ENCODE measurements at places on chromosomes 2 and 18.

- peak; percentile 58 for DNase-seq
These were observed 8.6 kb downstream of the ACP1 start for GRCh38 chr2:273333-273732.

- no peak for DNase-seq
These were observed 42.7 kb downstream of the ZNF516 start for GRCh38 chr18:76452357-76452756.

GRCh38 chr18:41113885-41114482 is 841.0 kb upstream of the PIK3C3 start:
- DNase-seq: no peak

DNA sequence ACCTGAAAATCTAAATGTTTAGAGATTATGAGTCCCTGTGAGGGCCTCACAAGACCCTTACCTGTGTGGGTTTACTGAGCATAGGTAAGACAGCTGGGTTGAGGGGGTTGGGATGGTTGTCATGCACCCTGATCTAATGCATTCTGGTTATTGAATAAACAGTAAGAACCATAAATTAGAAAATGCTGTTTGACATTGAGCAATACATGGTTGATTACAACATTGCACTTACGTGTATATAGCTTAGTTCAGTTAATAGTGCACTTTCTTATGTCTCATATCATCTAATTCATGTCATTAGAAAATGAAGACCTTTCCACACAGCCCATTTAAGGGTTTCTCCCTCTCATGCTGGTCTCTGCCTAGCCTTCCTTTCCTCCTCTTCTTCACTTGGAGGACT is 253.5 kb upstream of the ATP5MC3 start:
- DNase-seq: no peak

- no peak for DNase-seq
These were observed 35.5 kb downstream of the SCN2A start for GRCh38 chr2:165274698-165275097.

- no peak for DNase-seq
These were observed 3.6 kb upstream of the ERFE start for GRCh38 chr2:238155051-238155760.

DNA sequence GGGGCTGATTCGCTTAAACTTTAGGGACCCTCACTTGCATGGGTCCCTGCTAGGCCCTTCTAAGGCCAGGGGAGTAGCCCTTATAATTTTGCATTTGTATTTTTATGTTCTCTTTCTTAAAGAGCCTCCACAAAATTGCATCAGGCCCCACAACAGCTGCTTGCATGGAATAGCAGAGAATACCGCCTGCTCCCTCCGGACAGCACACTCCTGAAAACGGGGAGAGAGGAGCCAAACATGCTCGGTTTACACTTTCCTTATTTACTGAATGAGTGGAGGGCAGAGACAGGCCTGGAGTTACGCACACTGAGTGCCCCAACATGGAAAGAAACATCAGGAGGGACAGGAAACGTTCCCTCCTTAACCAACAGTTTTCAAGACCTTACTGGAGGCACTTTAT is 132.2 kb downstream of the ANTXR1 start:
- DNase-seq: no peak

DNA sequence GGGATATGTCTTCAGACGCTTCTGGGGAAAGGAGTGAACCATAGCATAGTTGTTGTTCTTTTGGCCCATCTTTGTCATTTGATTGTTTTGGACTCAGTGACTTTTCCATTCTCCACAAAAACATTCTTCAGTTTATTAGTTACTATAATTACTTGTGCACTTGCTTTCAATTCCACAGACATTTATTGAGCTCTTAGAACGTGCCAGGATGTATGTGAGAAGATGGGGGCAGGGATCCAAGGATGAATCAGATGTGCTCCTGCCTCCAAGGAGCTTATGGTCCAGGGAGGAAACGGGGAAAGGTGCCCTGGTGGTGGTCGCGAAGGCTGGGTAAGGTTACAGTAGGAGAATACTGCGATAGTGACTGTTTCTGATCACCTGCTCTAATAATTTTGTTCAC is 6.9 kb upstream of the SLC4A3 start:
- no peak for DNase-seq

DNA sequence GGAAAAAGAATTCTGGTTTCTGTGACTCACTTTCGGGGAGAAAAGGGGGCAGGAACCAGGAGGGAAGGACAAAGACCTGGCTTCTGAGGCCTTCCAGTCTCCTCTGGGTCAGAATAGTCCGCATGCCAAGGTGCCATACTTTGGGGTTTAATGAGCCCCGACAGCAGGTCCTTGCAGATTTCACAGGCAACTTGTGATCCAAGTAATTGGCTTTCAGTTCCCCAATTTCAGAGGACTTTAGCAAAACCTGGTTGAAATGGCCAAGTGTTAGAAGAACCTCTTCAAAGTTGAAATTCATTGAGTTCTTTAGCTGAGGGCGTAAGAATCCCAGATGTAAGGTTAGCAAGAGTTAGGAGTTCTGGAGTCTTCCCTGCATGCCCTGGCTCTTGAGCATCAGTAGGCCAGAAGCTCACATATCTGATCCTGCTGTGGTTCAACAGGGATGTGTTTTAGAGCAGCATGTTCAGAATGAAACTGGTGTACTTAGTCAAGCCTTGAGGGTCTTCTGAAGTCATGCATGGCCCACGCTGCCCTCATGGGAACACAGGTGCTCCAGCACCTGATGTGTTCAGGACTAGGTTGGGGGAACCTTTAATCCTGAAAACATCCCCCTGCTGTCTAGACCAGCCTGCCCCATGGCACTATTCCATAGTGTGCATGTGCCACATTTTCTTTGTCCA is 143.0 kb downstream of the NUP35 start:
- no peak for DNase-seq

GRCh38 chr2:16226381-16226780 is 286.0 kb downstream of the MYCN start:
- no peak for DNase-seq

DNA sequence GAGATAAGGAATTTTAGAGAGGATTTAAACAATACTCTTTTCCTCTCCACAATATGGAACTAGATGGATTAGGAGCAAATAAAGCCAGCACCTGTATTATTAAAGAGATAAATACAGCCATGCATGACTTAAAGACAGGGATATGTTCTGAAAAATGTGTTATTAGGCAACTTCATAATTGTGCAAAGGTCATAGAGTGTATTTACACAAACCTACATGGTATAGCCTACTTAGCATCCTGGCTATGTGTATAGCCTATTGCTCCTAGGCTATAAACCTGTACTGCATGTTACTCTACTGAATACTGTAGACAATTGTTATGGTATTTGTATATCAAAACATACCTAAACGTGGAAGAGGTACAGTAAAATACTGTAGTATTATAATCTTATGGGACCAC is 53.0 kb downstream of the PTRHD1 start:
- no peak for DNase-seq

GRCh38 chr2:9590641-9591040 is 35.0 kb upstream of the ADAM17 start:
- no peak for DNase-seq

- no peak for DNase-seq
These were observed 149.2 kb downstream of the TGIF1 start for GRCh38 chr18:3599195-3599594.

- no peak for DNase-seq
These were observed 13.2 kb upstream of the KLHL30 start for GRCh38 chr2:238125127-238125885.

- peak; percentile 98 for DNase-seq
These were observed 101.6 kb upstream of the FAM136A start for GRCh38 chr2:70403267-70404053.

GRCh38 chr2:39623917-39624316 is 41.8 kb upstream of the TMEM178A start:
- peak; percentile 79 for DNase-seq

- DNase-seq: no peak
These were observed 54.8 kb downstream of the FAM168B start for GRCh38 chr2:131038258-131039100.

DNA sequence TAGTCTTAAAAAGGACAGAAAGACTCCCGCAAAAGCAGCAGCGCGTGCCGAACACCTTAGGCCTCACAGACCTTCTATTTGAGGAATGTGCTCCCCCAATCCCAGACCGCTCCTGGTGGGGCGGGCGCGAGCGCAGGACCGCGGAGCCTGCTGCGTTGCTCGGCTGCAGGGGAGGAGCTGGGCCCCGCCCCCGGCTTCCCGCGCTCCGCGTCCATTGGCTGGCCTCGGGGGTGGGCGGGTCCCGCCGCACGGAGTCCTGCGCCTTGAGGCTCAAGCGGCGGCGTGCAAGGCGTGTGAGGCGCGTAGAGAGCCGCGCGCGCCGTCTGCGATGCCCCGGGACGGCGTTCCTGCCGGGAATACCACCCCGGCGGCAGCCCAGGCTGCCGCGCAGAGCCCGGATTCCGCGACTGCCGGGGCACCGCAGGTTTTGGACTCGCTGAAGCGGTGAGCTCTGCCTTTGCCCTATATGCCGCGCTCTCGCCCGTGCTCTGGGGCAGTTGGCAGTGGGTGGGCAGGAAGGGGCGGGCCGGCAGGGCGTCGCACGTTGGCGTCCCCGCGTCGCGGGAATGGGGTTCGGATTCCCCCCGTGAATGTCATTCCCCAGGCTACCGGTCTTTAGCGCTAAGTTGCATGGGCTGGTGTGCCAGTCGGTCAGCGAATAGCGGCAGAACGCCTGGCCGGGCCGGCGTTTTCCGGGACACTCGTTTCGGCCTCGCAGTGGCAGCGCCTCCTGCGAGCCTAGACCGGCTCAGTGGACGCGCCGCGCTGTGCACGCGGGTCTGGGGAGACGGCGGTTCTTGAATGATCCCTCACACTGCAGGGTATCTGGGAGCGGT is 49.6 kb upstream of the PAIP2B start:
- peak; percentile 83 for DNase-seq

DNA sequence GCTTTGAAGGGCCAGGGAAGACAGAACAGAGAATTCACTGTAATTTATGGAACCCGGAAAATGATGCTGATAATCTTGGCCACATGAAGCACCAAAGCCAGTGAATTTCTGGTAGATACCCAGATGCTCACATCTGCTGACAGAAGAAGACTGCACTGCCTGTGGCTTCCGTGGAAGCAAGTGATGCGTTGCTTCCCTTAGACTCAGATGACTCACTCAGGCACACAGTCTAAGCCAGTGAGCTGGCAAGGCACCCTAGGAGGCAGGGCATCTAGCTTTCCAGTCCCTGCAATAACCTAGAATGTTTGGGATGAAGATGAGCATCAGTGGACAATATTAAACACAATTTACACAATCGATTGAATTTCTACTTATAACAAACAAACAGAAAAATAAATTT is 284.7 kb downstream of the CMPK2 start:
- no peak for DNase-seq

- DNase-seq: no peak
These were observed 95.4 kb downstream of the CDK15 start for GRCh38 chr2:201901786-201902185.

- DNase-seq: no peak
These were observed 166.8 kb downstream of the NRP2 start for GRCh38 chr2:205849136-205849535.

DNA sequence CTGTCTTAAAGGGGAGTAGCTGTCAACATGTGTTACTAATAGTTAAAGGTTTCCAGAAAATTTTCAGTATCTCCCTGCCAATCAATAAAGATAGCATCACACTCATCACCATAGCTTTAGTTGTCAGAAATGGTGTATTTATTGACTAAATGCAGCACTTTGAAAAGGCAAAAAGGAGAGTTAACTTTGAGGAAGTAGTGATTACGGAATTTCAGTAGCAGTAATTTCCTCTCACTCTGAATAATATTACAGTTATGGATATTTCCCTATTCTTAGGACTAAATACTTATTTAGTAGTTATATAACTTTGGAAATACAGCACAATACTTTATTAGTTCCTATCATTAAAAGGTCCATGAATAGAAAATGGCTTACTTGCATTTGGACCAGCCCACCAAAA is 250.5 kb downstream of the CAMKMT start:
- no peak for DNase-seq

- DNase-seq: no peak
These were observed 27.1 kb upstream of the FMNL2 start for GRCh38 chr2:152307863-152308262.

DNA sequence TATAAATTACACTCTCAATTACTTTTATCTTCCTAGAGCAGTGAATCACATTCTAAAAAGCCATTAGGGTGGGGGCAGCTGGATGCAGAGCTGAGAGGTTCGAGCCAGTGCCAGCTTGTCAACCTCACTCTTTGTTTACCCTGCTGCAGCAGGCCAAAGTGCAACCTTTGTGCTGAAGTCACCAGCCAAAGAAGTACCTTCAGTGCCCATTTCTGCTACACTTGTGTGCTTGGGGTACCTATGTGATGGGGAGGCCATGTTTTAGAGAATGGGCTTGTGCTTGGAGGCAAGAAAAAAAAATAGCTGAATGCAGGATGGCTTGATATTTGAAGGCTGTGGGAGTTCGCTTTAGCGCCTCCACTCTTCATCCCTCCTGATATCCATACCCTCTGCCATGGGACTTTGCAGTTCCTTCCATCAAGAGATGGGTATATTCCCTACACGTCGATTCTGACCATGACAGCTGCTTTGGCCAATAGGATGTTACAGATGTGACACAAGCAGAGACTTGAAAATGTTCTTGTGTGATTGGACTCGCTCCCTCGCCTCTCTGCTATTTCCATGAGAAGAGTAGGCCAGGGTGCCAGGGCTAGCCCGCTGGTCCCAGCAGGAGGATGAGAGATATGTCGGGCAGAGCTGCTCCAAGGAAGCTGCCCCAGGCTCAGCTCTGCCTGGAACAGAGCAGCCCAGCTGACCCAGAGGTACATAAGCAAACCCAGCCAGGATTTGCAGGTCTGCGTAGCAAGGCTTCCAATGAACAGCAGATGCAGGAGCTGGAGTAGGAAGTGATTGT is 12.7 kb upstream of the FZD5 start:
- peak; percentile 20 for DNase-seq

- DNase-seq: no peak
These were observed 116.4 kb upstream of the NYAP2 start for GRCh38 chr2:225282858-225283710.

- no peak for DNase-seq
These were observed 16.1 kb downstream of the ADAM17 start for GRCh38 chr2:9539531-9539930.

GRCh38 chr2:237153181-237153580 is 67.5 kb downstream of the COPS8 start:
- no peak for DNase-seq

GRCh38 chr2:109057686-109058085 is 68.7 kb upstream of the EDAR start:
- no peak for DNase-seq

DNA sequence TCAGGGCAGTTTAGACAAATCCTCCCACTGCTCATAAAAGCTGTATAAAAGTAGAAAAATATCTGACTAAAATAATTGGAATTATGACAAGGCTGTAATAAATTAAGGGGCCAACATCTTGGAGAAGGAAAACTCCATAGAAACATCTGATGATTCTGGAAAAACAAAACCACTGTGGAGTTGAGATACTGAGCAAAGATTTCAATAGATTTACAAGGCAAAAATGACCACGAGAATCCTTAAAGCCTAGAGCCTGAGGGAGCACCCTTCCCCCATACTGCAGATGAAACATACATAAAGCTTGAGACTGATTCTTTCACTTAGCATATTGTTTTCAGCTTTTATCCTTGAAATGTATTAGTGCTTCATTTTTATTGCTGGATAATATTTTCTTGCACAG is 286.4 kb upstream of the MMADHC start:
- DNase-seq: no peak

GRCh38 chr2:134139611-134140010 is 114.3 kb upstream of the MGAT5 start:
- DNase-seq: no peak
